ENCODE measurements at places on chromosomes 5 and 9.

- no peak for DNase-seq
Observed at GRCh38 chr9:16877256-16877655, 6.8 kb upstream of the BNC2 start.

GRCh38 chr5:135063511-135064234, 29.6 kb upstream of the PITX1 start:
- no peak for DNase-seq

GRCh38 chr9:73468716-73469115, 317.1 kb downstream of the ANXA1 start:
- no peak for DNase-seq

- DNase-seq, result no peak
Observed at GRCh38 chr9:103025796-103026195, 30.7 kb downstream of the CYLC2 start.

DNA sequence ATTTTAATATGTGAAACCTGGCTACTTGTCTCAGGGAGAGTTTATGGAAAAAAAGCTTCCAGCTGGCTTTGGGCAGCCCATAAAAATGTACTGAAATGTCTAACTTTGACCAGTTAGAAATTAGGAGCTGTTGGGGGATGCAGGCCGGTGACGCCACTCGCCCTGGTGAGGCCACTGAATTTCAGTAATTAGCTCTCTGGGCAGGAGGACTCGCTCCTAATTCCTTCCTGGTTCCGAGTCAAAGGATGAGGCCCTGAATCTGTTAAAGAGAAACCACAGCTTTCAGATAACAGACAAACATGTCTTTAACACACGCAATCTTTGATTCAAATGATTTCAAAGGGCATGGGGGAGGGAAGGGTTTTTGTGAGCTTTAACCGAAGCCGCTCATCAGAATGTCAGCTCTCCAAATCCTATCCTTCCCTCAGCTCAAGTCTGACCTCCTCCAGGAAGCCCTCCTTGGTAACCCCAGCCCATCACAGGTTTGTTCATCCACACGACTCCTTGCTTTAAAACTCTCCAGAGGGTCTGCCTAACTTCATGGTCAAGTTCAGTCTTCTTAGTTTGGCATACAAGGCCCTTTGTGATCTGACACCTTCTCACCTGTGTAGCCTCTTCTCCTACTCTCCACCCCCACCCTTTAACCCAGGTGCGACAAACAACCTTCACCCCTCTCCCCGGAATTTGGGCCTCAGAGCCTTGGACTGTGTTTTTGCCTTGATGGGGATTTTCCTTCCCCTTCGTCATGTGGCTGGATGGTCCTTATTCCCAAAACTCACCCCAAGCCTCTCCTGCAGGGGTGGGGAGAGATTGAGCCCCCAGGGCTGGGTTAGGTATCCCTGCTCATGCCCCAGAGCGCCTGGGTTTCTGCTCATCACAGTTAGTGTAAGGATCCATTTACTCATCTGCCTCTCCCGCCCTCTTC, 13.6 kb upstream of the PHF19 start:
- no peak for DNase-seq

DNA sequence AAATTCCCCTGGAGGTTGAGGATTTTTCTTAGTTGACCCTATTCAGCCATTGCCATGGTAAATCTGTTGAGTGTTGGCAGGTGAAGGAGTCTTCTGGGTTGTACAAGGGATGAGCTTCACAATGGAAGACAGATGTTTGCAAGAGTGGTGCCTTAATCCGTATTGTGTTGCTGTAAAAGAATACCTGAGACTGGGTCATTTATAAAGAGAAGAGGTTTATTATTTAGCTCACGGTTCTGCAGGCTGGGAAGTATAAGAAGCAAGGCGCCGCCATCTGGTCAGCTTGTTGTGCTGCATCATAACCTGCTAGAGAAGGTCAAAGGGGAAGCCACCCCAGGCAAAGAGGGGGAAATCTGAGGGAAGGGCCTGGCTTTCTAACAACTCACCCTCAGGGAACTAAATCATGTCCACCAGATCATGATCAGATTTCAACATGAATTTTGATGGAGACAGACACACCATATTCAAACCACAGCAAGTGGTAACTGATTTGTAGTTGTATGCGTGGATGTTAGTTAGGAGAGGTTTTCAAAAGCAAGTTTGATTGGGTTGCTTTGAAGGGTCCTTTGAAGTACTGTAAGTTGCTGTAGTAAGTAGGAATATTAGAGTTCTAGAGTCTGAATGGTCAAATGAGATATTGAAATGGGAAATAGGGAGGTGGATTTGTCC, 2.5 kb downstream of the TNPO1 start:
- peak; percentile 49 for DNase-seq

DNA sequence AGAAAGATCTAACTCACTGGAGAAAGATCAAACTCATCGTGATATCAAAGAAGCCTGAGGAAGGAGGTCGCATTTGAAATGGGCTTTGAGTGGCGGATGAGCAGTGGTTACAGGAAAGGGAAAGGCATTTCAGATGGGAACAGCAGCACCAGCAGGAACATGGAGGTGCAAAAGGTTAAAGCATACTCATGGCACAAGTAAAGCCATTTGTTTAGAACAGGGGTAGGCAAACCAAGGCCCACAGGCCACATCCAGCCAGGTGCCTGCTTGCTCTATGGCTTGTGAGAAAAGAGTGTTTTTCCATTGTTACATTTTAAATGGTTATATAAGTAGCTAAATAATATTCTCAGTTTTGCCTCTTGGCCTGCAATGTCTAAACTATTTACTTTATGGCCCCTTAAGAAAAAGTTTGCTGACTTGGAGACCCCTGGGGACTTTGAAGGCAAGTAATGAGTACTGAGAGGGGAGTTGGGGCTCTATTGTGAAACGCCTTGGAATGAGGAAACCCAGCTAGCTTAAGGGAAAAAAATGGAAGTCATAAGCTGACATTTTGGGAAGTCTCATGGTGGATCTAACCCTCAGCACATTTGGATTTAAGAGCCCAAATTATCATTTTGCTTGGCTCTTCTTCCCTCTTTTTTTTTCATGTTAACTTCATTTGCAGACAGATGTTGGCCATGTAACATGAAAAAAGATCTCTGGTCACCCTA, 211.1 kb downstream of the NR3C1 start:
- DNase-seq, result no peak

DNA sequence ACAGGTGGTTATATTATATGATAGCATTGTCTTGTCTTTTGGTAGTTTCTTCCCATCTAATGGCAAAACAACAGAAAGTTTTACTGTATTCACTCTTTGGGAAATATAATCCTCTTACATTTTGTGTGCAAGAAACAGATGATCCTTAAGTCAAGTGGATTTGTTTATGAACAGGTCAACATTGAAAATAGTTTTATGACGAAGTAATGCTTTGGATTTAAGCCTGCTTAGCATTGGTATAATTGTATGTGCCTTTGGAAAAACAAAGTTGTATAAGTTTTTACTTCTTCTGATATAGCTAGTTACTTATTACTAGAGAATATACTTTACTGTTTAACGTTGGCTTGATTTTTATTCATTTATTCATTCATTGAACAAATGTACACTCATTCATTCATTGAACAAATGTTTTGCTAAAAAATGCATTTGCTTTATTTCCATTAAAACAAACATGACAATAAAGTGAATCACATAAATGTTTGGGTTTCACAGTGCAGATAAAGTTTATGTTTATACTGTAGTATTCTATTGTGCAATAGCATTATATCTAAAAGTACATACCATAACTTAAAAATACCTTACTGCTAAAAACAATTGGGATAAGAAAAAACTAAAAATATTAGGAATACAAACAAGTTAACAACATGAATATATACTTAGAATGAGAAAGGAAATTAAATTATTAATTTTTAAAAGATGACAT, 12.3 kb downstream of the SGCD start:
- DNase-seq, result no peak

DNA sequence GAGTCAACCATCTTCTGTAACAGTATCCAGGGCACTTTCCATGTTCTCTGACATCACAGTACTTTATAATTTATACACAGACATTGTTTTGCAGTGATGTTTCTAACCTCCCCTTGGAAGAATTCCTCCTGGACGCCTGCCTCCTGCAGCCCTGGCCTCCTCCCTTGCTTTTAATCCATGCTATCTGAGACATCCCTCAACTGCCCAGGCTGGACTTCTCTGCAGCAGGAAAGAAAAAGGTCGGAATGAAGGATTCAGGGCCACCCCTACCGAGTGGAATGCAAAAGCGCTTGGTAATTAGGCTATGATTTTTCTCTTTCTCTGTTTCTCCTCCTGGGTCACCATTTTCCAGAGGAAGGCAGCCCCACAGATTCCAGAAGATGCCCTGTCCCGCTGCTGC, 47.0 kb upstream of the SHC3 start:
- no peak for DNase-seq

- no peak for DNase-seq
Observed at GRCh38 chr9:126317513-126317912, 9.1 kb upstream of the MVB12B start.

GRCh38 chr5:171978016-171978415, 28.4 kb downstream of the FBXW11 start:
- DNase-seq, result no peak

DNA sequence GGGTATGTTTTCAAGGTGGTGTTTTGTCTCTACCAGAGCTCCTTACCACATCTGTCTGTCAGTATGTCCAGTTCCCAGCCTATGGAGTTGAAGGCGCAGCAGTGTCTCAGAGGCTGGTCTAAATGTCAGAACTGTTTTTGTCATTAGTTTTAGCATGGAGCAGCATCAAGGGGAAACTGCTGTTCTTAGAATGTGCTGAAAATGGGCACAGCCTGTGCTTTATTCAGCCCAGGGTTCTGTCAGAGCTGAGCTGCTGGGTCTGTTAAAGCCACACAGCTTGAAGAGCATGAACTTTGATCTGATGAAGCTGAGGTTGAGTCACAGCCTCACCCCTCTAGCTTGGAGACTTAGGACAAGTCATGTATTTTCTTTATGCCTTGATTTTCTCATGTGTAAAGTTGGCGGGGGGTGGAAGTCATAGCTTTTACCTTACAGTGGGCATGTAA, 71.9 kb downstream of the RALGPS1 start:
- peak; percentile 16 for DNase-seq

GRCh38 chr5:60365001-60365400, 335.0 kb downstream of the DEPDC1B start:
- DNase-seq, result no peak

GRCh38 chr5:159082474-159082873, 17.2 kb downstream of the EBF1 start:
- DNase-seq, result no peak

DNA sequence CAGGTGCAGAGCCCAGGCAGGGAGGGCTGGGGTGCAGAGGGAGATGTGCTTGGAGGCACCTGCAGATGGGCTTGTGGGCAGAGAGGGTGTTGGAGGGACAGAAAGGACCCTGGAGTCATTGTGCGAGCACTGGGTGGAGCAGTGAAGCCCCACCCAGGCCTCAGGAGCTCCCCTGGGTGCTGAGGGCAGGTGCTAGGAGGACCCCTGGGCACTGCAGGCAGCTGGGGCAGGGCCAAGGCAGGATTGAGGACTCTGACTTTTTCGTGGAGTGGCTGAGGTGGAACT, 10.3 kb upstream of the SLC6A18 start:
- no peak for DNase-seq

GRCh38 chr9:106127776-106128175, 433.4 kb downstream of the TMEM38B start:
- no peak for DNase-seq

GRCh38 chr5:18314192-18314778, 680.0 kb downstream of the TAF11L14 start:
- DNase-seq, result no peak

DNA sequence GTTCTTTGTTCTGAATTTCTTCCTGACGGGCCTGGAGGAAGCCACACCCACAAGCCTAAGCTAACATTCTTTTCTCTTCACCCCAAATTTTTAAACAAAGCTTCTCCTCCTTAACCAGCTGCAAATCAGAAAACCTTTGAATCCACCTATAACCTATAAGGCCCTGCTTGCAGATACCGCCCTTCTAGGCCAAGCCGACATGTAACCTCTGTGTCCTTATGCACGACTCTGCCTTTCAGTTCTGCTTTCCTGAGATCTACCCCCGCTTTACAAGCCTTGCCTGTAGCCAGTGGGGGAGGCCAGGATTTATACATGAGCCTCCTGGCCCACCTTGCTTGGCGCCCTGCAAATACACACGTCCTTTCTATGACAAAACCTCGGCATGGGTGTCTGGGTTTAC, 19.3 kb downstream of the BRD9 start:
- DNase-seq, result no peak

DNA sequence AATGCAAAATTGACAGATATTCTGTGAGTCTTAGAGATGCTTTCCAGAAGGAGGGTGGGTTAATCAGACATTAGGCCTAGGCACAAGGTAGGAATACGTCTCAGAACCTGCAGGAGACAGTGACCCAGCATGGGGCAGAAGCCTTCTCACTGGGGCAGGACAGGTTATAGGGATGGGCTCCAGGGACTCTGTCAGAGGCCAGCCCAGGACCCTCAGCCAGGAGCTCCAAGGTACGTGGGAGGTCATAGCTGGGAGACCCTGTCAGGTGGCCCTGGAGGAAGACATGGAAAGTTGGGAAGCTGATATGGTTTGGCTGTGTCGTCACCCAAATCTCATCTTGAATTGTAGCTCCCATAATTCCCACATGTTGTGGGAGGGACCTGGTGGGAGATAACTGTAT, 450.4 kb downstream of the GADD45G start:
- no peak for DNase-seq

- no peak for DNase-seq
Observed at GRCh38 chr5:31806561-31806960, 167.6 kb downstream of the PDZD2 start.

- DNase-seq, result no peak
Observed at GRCh38 chr5:103522586-103522985, 40.0 kb downstream of the NUDT12 start.
